Activated naive CD4-positive, alpha-beta T cell treated with anti-CD3 and anti-CD28 coated beads, Interleukin-2, amount 50 U/mL, for 72 hours (primary cell): ENCODE measurements at places on chromosomes 2 and 18.

- no peak for DNase-seq
Observed at GRCh38 chr2:99867770-99868169, 274.6 kb downstream of the AFF3 start.

DNA sequence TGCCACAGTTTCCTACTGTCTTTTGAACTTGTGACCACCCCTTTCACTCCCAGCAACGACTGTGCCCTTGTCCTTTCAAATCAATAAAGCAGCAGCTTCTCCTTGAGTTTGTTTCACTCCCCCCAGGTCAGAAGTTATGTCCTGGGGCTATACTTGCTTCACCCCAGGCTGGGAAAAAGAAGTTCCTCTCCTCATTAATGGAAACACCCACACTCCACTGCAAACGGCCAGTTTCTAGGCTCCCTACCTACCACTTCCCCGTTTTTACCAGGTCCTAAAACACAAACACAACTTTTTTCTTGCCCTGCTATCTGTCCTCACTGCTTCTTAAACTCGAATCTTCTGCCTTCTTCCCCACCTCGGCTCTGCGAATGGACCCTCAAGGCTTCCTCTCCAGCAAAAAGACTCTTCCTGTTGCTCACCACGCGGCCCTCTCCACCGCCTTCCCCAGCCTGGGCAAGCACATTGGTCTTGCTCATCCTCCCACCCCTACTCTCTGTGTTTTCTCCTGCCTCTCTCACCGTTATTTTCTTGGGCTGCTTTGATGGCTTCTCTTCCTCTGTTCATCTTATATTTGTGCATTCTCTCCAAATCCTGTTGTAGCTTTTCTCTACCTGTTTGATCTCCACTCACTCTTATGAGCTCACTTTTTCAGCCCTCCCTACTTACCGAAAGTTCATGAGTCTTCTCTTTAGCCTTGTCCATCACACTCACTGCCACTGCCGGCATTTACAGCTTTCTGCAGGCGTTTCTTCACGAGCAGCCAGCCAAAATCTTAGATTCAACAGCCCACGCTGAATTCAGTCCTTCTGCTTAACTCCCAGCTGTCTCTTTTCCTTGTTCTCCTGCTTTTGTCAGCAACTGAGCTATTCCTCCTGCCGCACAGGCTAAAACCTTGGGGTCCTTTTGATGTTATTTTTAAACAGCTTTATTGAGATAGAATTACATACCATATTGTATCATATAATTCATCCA is 7.0 kb upstream of the SP5 start:
- DNase-seq, result no peak

- no peak for DNase-seq
Observed at GRCh38 chr2:188848887-188849435, 125.2 kb upstream of the COL3A1 start.

DNA sequence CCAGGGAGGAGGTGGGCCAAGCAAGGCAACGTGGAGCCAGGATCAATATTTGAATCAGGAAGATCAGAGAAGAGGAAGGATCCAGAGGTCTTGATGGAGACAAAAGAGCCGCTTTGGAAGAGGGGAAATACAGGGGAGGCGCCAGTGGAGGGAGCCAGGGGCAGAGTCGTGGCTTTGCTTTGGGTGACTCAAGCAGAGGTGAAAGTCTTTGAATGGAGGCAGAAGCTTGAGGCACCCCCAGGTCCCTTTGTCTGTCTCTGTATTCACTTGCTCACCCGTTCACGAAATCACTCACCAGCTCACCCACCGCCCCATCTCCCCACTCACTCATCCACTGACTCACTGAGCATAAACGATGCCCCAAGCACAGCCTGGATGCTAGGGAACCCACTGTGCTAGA is 134.1 kb downstream of the ACOXL start:
- DNase-seq, result peak; percentile 69

- DNase-seq, result no peak
Observed at GRCh38 chr2:219916726-219917440, 289.5 kb downstream of the SLC4A3 start.

- DNase-seq, result no peak
Observed at GRCh38 chr18:80244956-80245730, 2.2 kb downstream of the PARD6G start.

GRCh38 chr2:18987592-18988073 is 370.8 kb downstream of the OSR1 start:
- no peak for DNase-seq

DNA sequence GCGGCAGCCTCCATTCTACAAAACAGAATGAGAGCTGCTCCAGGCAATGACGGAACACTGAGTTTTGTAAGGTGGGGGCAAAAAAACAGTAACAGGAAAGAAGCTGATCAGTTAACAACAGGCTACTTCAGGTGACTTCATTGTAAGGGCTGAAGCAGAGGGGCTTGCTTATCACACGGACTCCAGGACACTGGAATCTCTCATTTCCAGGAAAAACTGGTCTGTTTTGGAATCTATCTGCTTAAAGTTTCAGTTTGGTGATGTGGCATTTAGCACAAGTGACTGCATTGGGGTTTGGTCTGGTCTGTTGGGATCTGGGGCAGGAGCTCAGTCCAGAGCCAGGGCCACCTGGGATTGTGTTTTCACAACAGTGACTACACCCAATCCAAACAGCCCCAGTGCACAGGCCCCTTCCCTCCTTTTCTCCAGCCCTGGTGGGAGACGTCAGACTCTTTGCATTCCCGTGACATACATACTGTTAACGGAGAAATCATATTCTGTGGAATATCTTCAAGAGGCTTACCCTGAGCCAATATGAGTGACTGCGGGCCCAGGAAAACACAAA is 14.1 kb downstream of the AMER3 start:
- DNase-seq, result no peak

GRCh38 chr2:147109291-147109690 is 735.5 kb upstream of the ACVR2A start:
- no peak for DNase-seq

GRCh38 chr2:39516347-39517101 is 79.4 kb upstream of the MAP4K3 start:
- DNase-seq, result no peak

DNA sequence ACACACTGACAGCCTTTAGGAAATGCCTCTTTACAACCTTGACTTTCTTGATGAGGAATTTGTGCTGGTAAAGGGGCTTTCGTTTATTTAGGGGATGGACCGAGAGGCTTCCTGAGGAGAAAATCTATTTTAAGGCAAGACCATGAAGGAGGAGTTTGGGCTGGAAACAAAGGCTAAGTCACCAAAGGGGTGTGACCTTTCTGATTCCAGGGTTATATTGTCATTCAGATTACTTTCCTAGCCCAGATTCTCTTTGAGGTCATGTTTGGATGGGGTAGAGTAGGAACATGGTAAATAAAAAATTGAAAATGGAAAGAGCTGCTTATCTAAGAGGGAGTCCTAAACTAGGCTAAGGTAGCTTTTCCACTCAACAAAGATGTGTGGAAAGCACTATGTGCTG is 77.1 kb upstream of the UGP2 start:
- DNase-seq, result no peak

DNA sequence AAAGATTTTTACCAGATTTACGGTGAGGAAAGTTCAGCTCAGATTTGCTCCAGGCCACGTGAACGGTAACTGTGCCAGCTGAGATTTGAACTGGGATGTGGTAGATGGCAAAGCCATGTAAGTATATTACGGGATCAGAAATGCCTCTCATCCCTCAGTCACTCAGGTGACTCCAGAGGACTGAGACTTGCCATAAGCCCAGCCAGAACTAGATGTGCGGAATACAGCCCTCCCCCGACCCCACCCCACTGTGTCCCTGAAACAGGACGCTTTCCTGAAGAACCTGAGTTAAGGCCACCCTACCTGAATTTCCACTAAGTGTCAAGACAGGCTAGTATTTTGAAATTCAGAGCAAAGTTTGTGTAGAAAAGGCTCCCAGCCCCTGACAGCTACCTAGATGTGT is 1.3 kb upstream of the FHL2 start:
- no peak for DNase-seq

DNA sequence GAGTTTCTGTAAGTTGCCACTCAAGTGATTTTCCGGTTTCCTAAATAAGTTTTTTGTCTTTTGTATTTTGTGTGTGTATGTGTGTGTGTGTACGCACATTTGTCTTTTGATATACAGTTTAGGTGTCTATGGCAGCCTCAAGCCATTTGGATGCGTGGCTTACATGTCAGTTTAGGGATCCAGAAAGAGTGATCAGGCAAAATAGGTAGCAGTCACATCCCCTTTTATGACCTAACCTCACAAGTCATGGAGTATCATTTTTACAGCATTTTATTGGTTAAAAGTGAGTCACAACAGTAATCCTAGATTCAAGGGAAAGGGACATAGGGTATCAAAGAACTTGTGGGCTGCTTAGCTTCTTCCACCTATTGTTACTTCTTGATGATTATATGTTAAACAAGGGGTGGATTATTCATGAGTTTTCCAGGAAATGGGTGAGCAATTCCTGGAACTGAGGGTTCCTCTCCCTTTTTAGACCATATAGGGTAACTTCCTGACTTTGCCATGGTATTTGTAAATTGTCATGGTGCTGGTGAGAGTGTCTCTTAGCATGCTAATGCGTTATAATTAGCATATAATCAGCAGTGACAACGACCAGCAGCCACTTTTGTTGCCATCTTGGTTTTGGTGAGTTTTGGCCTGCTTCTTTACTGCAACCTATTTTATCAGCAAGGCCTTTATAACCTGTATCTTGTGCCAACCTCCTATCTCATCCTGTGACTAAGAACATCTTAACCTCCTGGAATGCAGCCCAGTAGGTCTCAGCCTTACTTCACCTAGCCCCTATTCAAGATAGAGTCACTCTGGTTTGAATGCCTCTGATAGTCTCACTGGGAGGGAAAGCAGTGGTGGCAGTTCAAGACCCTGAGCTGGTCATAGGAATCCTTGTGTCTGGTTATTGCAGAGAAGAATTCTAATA is 8.6 kb upstream of the SOCS6 start:
- no peak for DNase-seq

- no peak for DNase-seq
Observed at GRCh38 chr18:9673296-9674251, 34.5 kb upstream of the RAB31 start.

DNA sequence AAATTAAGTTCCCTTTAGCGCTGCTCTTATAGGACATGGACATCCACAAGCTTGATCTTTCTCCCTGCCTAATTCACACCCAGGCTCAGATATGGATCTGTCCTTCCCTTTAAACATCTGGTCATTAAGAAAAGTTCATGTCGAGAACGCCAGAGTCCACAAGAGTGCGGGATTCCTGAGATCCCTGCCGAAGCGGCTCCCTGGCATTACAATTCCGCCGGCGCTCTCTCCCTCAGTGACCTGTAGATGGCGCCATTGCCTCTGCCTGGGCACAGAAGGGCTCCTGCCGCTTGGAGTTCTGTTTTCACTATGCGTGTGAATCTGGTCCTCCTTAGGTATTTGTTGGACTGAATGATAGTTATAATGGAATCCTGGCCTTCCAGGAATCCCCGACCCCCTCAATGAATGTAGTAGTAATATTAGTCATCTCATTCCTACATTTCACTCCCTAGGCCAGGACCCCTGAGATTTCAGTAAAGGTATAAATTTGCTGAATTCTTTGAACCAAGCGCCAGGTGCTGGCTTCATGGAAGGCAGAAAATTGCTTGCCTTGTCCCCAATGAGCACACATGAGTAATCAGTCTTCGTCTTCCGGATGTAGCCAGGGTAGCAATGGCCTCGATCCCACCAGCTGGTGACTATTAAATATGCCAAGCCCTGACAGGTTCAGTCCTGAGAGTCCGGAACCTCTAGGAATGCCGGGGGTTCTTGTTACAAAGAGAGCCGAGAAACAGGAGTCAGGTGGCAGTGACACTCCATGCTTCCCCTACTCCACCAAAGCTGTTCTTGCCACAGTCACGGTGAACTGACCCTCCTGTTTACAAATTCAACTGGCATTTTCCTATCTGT is 26.4 kb upstream of the CD207 start:
- peak; percentile 67 for DNase-seq

DNA sequence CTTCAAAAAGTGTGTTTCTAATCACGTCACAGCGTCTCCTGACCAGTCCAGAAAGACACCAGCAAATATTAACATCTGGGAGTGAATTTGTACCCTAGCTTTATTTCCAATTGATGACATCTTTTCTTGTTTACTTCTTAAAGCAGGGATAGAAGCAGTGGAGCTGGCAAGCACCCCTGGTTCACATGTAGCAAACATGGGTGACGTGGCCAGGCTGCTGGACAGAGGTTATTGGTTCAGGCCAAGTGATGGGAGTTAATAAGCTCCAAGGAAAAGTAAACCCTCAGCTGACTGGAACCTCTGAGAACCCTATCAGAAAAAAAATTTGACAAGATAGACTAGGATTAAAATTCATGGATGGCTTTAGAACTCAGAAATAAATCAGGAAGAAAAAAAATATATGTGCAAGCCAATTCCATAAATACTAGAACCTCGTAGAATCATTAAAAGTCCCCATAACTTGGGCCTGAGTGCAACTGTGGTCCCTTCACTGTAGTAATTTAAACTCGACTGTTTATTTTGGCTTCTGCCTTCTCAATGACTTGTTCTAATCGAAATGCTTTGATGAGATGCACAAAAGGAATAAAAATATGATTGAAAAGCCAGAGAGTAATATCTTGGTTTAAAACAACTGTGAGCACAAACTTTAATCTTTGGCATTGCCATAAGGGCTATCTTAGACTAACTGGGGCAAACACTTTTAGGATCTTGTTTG is 121.5 kb upstream of the CTAGE1 start:
- DNase-seq, result no peak

DNA sequence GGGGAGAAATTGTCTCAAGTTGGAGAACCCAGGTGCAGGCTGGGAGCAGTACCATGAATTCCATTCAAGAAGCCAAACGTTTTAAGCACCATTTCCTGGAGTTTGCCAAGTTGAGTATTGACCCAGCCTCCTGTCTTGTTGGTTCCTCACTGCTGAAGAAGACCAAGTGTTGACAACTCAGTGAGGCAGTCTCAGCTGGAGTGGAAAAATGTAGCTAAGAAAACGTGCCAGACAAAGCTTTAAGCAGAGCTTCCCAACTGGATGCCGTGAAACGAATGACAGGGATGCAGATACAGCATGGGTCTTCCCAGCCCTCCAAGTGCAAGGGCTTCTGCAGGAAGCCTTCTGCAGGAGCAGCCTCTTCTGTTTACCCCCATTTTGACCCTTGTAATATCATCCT is 778 bp upstream of the INPP1 start:
- DNase-seq, result no peak

DNA sequence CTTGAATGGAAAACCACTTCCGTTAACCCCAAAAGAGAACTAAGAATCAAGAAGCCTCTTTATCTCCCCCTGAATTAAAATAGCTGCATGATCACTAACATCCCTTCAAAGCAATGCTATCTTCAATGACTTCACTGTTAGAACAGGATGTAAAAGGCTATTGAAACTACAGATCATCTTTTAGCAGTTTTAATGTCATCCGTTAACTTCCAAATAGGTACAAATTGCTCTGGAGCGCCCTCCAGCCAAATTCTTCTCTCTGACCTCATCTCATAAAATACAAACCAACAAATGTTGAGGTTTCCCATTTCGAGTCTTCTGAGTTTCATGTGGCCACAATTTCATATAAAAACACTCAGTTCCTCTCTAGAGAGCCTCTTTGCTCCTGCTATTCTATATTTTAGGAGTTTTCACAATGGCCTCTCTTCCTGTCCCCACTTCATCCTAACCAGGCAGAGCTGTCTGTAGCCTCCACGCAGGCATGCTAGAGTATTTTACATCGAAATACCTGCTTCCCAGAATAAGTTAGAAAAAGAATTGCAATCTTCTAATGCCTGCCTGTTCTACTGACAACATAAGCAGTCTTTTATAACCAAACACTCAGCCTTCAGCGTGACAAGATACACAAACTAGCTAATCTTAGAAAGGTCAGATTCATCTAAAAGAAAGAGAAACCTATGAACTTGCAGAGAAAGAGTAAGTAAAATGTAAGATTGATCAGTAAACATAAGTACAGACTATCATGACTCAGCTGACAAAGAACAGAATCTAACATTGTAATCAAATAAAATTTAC is 37.9 kb downstream of the B4GALT6 start:
- DNase-seq, result no peak

- no peak for DNase-seq
Observed at GRCh38 chr2:10733566-10733925, 12.1 kb downstream of the ATP6V1C2 start.
